ENCODE measurements at places on chromosomes 6 and 20.

DNA sequence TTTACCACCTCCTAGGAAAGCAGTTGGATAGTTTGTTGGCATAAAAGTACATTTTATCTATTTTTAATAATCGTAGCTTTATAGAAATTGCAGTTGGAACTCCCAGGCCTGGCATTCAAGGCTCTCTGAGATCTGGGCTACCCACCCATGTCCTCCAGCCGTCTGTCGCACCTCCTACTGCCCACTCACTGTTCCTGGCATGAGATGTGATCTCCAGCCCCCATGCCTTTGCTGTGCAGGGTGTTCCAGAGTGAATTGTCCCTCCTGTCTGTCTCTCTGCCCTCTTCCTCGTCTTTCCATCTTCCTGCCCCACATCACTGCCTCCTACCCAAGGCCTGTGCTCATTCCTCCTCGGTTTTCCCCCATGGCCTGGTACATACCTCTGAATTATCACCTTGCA, 50.7 kb downstream of the PTPN1 start:
- DNase-seq, result no peak

GRCh38 chr6:149357726-149358538, 40.4 kb downstream of the TAB2 start:
- DNase-seq, result peak; percentile 55

- DNase-seq, result no peak
Measured at GRCh38 chr20:40980828-40981310, 47.8 kb upstream of the TOP1 start.

- DNase-seq, result no peak
Measured at GRCh38 chr6:167472880-167473279, 148.0 kb downstream of the TTLL2 start.

GRCh38 chr6:88989215-88989614, 25.8 kb upstream of the RNGTT start:
- peak; percentile 25 for DNase-seq

DNA sequence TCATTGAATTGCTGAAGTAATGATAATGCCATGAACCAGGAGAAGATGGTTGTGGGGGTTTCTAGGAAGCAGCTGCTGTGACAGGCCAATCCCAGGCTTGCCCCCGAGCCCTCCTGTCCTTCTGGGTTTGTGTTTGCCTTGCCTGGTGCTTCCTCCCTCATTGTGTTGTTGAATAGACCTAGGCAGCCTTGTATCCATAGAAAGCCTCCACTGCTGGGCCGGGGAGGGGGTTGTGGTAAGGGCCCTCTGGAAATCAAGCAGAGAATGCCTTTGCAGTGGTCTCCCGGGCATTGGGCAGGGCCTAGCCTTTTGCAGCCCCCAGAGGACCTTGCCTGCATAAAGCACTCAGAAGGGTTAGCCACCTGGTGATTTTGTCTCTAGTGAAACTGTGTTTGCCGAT, 69.3 kb downstream of the CDS2 start:
- no peak for DNase-seq

- DNase-seq, result no peak
Measured at GRCh38 chr6:161163466-161164181, 110.2 kb downstream of the AGPAT4 start.

- DNase-seq, result no peak
Measured at GRCh38 chr20:55258559-55258958, 746.8 kb downstream of the CBLN4 start.

DNA sequence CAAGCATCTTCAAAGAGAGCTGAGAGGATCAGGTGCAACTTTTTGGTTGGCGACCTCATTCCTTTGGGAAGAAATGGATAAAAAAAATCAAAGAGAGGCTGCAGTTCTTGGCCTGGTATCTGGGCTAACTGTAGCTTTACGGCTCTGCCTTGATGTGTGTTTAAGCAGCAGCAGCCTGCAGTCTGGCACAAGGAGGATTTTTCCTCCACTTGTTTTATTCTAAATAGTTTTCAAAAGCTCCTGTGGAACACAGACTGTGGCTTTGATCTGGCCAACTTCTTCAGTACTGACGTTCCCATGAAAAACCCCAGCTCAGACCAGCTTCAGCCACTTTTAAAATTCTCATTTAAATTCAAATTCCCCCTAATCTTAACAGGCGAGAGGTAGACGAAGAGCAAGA, 137.3 kb downstream of the HDGFL1 start:
- peak; percentile 73 for DNase-seq

GRCh38 chr20:32681175-32682084, 7.7 kb upstream of the C20orf203 start:
- peak; percentile 31 for DNase-seq

GRCh38 chr6:149766156-149766769, 16.7 kb downstream of the PCMT1 start:
- no peak for DNase-seq

DNA sequence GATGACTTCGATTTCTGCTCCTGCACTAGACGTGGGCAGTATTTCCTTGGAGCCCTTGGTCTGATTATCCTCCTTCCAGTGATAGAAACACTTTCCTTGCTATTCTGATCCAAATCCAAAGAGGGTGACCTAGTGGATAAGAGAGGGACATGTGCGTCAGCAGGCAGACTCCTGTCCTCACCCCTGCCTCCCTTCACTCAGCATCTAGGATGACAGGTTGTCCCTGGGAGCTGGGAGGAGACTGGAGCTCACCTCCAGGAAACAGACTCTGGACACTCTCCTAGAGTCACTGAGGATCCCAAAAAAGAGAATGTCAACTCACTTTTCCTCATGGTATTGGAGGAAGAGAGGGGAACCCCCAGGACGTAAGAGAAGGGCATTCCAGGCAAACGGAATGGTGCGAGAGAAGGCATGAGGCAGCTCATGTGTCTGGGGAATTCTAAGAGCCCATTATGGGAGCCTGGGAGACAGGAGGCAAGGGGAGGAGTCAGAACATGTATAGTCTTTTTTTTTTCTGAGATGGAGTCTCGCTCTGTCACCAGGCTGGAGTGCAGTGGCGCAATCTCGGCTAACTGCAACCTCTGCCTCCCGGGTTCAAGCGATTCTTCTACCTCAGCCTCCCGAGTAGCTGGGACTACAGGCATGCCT, 2.2 kb downstream of the C20orf173 start:
- DNase-seq, result no peak

- no peak for DNase-seq
Measured at GRCh38 chr20:61611401-61612180, 359.5 kb downstream of the CDH4 start.

GRCh38 chr20:62119115-62119514, 3.2 kb upstream of the LSM14B start:
- peak; percentile 52 for DNase-seq

DNA sequence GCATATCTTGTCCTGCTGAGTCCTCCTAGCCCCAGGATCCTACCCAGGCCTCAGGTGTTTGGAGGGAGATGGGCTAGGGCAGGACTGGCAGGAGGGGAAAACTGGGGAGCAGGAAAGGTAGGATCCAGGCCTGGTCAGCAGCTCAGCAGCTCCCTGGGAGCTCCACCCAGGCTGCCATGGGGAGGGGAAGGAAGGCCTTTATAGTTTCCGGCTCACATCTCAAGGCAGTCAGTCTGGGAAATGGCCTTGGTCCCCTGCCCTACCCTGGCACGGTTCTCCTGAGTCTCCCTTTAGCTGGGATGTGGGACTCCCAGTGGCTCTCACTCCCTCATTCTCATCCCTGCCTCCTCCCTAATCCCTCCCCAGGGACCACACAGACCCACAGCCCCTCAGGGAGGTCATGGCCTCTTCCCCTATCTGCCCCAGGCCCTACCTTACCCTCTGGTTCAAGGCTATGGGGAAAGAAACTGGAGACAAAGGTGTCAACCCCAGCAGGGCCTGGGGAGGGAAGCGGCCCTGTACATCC, 1.6 kb downstream of the SLC44A4 start:
- no peak for DNase-seq

- peak; percentile 21 for DNase-seq
Measured at GRCh38 chr20:34871966-34872621, 562 bp downstream of the GGT7 start.

DNA sequence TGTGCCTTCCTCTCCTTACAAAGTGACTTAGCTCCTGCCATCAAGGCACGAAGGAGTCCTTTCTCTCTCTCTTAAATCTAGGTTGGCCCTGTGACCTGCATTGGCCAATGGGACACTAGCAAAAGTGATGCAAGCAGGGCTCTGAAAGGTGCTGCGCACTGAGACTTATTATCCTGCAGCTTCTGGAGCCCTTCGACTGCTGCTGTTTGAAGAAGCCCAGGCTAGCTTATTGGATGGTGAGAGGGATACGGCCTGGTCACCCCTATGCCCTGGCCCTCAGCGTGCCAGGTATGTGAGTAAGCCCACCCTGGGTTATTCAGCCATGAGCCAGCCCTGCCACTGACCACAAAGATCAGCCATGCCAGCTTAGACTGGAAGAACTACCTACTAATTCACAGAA, 74.5 kb upstream of the GGTLC1 start:
- DNase-seq, result no peak

DNA sequence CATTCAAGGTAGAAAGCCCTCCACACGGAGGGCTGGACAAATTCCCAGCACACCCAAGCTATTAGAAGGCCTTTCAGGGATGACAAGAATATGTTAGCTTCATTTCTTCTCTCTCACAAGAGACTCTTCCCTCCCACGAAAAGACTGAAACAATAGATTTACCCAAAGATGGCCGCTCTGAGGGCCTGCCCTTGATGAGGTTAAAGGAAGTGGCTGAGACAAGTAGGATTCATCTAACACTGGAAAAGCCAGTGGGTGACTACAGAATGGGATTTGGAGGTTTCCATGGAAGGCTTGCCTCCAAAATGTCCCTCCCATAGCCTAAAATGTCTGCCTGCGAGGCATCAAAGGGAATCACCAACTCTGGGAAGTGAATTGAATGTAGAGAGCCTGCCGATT, 277.6 kb downstream of the CLIC5 start:
- no peak for DNase-seq

- DNase-seq, result no peak
Measured at GRCh38 chr6:90411292-90411781, 114.7 kb upstream of the BACH2 start.

GRCh38 chr6:163507965-163508364, 93.4 kb downstream of the QKI start:
- DNase-seq, result no peak

DNA sequence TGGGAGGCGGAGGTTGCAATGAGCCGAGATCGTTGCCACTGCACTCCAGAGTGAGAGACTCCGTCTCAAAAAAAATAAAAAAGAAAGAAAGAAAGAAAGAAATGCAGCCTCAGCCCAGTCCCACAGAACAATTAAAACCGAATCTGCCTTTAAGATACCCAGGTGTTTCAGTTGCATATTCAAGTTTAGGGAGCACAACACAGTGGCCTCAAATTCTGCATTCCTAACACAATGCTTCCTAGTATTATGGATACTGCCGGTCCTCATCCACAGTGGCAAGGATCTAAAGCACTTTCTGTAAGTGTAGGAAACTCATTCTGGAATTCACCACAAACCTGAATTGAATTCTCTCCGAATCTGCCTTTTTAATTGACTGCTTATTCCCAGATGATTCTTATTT, 80.5 kb downstream of the TNFRSF21 start:
- no peak for DNase-seq

GRCh38 chr6:135583256-135583761, 85.8 kb upstream of the AHI1 start:
- DNase-seq, result no peak
